ENCODE measurements at places on chromosomes 1 and 21.

DNA sequence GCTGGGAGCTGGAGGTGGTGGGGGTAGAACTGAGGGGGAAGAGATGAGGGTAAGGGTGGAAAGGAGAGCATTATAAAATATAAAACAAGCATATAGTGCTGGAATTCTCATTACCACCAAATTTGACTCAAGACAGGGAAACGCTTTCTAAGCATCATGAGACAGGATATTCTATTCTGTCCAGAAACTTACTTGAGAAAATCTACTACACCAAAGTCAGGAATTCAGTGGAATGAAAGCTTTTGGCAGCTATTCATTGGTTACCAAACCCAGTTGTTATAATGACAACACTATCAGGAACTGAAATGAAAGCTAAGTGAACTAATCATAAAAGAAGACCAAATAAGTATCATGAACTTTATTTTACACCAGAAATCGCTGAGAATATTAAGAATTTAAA lies 14.5 kb downstream of the AIDA start:
- DNase-seq, result peak; percentile 74

DNA sequence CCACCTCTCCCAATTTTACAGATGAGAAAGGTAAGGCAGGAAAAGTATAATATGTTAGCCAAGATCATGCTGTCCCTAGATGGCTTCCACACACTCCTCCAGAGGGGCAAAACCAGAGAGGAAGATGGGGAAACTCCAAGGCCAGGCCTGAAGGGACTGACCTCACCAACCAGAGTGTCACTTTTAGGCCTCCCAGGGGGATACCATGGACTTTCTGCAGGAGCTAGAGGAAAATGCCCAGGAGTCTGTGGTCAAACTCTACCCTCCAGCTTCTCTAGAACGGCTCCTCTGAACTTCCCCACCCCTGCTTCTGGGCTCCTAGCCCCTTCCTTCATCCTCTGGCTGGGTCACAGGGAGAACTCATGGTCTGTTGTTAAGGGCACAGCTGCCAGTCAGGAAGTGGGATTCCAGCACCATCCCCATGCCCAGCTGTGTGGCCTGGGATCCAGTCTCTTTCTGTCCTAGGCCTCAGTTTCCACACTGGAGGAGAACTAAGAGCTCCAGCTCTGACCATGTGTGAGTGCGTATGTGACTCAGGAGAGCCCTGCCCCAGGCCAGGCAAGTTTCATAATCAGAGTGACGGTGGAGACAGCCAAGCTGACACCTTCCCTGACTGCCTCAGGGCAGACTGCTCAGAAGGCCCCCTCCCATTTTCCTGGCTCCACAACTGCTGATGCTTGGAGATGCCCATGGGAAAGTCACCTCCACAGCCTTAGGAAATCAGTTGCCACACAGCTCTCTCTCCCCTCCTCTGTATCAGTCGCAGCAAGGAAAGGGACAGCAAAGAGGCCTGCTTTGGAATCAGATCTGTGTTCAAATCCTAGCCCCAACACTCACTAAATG lies 1.9 kb downstream of the IGSF8 start:
- DNase-seq, result no peak

DNA sequence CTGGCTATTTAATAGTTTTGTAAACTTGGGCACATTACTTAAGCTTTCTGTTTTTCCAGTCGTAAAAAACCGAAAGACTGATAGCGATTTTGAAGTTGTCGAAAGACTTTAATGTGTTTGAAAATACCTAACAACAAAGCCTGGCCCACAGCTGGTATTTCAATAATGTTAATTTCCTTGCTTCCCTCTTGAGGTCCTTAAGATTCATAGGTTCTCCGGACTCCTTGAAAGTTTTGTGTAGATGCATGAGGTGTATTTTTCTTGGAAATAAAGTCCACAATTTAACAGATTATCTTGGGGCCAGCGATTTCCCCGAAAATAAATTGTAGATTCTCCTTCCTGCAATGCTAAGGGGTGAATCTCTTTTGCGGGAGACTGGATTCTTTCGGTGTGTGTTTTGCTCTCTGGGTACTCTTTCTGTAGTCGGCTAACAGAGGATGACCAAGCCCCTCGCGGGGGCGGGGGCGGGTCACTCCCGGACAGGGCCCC lies 735 bp upstream of the YTHDF2 start:
- DNase-seq, result no peak

DNA sequence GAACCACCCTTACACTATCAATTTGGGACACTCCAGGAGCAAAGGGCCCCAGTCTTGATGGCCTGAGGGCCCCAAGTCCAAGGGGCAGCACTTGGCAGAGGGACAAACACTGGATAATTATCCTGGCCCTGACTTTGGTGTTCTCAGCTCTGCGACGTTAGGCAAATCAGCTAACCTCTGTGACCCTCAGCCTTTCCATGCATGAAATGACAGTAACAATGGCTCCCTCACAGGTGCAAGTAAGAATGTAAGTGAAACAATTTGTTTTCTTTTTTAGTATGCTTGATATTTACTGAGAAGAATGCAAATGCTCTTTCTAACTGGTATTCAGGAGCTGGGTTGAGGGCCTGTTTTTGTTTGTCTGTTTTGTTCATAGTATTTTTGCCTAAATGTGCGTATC lies 61.6 kb upstream of the PRDX6 start:
- DNase-seq, result no peak

- DNase-seq, result peak; percentile 85
Measured at GRCh38 chr1:206461602-206462455, 8.4 kb upstream of the IKBKE start.

GRCh38 chr1:199322278-199322677 lies 683.4 kb downstream of the PTPRC start:
- no peak for DNase-seq

- peak; percentile 12 for DNase-seq
Measured at GRCh38 chr1:3460672-3461131, 6.2 kb downstream of the ARHGEF16 start.

DNA sequence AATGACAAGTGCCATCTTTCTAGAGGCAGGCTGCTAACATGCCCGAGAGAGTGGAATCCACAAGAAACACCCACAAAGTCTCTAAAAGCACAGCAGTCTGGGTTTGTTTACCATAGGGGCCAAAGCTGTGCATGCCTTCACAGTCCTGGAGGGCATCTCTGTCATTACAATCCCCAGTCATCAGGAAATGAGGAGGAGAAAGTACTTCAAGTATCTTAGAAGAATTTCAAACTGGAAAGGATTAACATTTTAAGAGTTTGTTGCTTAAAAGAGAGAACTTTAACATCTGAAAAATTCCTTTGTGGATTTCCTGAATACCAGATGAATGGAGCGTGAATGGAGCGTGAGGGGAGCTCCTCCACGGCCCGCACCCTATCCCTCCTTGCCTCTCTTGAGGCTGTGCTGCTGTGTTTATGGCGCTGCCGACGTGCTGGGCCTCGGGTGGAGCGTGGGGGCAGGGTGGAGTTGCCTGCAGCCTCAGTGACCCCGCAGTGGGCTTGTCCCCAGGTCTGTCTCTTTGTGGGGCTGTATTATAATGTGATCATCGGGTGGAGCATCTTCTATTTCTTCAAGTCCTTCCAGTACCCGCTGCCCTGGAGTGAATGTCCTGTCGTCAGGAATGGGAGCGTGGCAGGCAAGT lies 23.3 kb downstream of the SLC6A17 start:
- no peak for DNase-seq

- DNase-seq, result no peak
Measured at GRCh38 chr1:203080456-203080855, 5.4 kb downstream of the MYOG start.

DNA sequence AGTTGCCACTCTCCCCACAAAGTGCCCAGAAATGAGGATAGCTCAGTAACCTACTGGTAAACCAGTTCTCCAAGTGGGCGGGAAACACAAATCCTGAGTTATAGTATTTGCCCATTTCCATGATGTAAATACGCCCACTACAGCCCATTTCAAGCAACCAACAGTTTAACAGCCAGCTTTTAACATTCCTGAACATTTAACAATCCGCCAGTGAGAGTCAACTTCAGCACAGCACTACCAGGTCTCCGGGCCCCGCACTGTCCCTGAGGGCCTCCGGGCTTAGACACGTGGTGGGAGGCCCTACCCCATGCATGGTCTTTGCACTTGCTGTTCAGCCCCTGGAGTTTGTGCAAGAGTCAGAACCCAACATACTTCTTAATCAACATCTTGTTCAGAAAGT lies 132.0 kb upstream of the CTTNBP2NL start:
- DNase-seq, result peak; percentile 44

- DNase-seq, result no peak
Measured at GRCh38 chr1:41450747-41451285, 33.7 kb downstream of the EDN2 start.

DNA sequence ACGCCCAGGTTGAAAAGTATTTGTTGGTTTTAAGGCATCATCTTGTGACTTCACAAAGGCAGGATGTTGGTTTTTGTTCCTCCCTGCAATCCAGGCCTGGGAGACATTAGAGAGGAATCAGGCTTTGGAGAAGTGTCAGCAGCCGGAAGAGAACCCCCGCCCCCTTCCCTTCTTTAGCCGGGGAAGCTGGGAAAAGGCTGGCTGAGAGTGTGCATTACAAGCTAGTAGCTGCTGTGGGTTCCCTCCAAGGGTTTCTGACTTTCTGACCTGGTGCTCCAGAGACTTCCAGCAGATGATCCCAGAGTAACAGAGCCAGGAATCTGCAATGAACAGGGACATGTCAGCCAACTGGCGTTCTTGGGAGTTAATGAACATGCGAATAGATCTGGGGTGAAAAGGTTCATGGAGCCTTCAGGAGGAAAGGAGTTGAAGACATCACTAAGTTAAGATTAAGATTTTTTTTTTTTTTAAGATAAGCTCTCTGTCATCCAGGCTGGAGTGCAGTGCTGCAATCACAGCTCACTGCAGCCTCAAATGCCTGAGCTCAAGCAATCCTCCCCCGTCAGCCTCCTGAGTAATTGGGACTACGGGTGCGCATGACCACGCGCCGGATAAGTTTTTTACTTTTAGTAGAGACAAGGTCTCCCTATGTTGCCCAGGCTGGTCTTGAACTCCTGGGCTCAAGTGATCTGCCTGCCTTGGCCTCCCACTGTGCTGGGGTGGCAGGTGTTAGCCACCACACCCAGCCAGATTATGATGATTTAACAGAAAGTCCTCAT lies 7.5 kb downstream of the DISP3 start:
- no peak for DNase-seq

DNA sequence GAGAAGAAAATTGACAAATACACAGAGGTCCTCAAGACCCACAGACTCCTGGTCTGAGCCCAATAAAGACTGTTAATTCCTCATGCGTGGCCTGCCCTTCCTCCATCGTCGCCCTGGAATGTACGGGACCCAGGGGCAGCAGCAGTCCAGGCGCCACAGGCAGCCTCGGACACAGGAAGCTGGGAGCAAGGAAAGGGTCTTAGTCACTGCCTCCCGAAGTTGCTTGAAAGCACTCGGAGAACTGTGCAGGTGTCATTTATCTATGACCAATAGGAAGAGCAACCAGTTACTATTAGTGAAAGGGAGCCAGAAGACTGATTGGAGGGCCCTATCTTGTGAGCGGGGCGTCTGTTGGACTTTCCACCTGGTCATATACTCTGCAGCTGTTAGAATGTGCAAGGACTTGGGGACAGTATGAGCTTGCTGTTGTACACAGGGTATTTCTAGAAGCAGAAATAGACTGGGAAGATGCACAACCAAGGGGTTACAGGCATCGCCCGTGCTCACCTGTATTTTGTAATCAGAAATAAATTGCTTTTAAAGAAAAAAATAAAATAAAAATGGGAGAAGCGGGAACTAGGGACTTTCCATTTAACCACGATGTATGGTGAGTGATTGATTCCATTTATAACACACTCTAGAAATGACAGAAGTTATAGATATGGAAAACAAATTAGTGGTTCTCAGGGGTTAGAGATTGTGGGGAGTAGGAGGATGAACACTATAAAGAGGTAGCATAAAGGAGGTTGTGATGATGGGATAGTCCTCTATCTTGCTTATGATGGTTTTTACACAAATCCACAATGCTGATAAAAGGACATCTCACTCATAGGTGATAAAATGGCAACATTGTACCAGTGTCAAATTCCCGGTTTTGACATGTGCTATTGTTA lies 244.7 kb downstream of the MRPL39 start:
- no peak for DNase-seq

- DNase-seq, result no peak
Measured at GRCh38 chr21:38498057-38498833, at the start of gene ERG. ERG (minus strand) TSS chr21:38498477; CDS start chr21:38498380, 97 bp downstream.

GRCh38 chr1:164093543-164093942 lies 465.4 kb upstream of the PBX1 start:
- no peak for DNase-seq

DNA sequence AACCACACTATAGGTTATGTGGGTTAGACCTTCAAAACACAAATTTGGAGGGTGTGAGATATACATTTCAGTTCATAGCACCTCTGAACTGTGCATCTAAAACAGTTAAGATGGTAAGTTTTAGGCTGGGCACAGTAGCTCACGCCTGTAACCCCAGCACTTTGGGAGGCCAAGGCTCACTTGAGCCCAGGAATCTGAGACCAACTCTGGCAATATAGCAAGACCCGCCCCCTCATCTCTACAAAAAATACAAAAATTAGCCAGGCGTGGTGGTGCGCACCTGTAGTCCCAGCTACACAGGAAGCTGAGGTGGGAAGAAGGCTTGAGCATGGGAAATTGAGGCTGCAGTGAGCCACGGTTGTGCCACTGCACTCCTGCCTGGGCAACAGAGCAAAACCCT lies 47.9 kb downstream of the NAV1 start:
- DNase-seq, result no peak

DNA sequence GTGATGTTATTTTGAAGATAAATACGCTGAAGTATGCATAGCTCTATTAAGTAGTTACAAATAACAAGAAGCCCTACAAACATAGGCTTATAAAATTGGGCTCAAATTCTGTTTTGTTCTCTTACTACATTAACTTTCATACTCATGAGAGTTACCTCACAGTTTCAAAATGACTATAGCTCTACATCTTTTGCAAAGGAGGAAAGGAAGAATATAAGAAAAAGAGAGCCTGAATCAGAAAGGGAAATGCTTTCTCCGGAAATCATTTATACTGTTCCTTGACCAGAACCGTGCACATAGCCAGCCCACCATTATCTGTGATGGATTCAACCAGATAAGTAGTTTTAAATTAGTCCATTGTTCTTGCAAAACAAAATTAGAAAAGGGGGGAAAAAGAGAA lies 1252.1 kb downstream of the NCAM2 start:
- no peak for DNase-seq

DNA sequence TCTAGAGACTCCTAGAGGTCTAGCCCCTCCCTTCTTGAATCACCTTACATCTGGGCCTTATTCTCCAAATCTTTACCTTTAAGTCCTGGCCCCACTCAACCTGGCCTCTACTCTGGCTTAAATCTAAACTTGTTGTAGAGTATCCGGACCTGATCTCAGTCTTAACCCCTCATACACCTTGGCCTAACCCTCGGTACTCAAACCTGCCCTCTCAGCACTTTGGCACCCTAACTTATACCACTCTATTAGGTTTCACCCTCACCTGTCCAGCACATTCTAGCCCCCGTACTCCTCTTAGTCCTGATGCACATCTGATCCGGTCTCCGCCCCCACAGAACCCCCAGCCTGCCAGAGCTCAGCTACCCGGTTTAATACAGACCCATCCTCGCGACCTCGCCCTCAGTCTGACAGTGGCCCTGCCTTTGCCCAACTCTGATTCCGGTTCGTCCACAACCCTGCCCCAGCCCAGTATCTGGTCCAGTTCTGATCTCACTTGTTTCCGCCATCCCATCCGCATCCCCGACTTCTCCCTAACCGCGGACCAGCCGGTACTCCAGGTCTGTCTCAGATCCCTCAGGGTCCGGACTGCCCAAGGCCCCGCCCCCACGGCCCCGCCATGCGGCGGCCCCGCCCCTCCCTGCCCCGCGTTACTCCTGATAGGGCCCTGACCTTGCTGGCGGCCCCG lies 1.5 kb downstream of the TRIM62 start:
- DNase-seq, result peak; percentile 90

GRCh38 chr1:46449223-46450159 lies 40.1 kb upstream of the DMBX1 start:
- DNase-seq, result no peak

GRCh38 chr1:208135354-208135753 lies 108.8 kb downstream of the PLXNA2 start:
- peak; percentile 56 for DNase-seq
